Peyer's patch (tissue), 4 donors: ENCODE measurements at places on chromosomes 1 and 21. TPM values are rescaled to one million over a fixed set of nuclear protein-coding genes. Genes with fewer than 3 reads are reported as not detected.
A peak's percentile ranks its signal among the peaks of the same experiment; 100 is the strongest.

Gene LSM10
- 42.9 TPM for total RNA-seq

Gene CLCA4
- total RNA-seq = 14.1 TPM

Gene SERPINC1
- not detected for total RNA-seq

Gene ZRANB2
- total RNA-seq = 158 TPM

Gene CA6
- total RNA-seq = not detected

Gene CYB561D1
- 24.0 TPM for total RNA-seq

DNA sequence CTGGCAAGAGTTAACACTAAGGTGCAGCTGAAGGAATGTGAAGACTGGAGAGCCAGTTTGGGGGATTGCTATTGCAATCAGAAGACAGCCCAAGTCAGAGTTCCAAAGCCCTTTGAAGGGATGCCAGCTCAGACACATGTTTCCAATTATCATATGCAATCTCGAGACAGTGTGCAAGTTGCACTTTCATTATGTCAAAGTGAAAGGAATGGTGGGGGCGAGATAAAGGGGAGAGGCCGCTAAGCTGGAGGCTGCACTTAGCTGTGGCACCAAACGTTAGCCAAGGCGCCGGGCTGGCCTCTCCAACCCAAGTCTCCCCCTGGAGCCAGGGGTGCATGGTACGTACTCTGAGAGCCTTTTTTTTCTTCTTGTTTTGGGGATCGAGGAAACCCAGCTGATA lies 58.0 kb downstream of the NGF start:
- no peaks in the 10 kb centered on the region for H3K27me3 ChIP-seq
- H3K4me3 ChIP-seq = no peak overlapping the region
- no peak for DNase-seq
- H3K36me3 ChIP-seq = no peaks in the 10 kb centered on the region
- H3K4me1 ChIP-seq = no peaks in the 10 kb centered on the region
- H3K27ac ChIP-seq = no peak overlapping the region

DNA sequence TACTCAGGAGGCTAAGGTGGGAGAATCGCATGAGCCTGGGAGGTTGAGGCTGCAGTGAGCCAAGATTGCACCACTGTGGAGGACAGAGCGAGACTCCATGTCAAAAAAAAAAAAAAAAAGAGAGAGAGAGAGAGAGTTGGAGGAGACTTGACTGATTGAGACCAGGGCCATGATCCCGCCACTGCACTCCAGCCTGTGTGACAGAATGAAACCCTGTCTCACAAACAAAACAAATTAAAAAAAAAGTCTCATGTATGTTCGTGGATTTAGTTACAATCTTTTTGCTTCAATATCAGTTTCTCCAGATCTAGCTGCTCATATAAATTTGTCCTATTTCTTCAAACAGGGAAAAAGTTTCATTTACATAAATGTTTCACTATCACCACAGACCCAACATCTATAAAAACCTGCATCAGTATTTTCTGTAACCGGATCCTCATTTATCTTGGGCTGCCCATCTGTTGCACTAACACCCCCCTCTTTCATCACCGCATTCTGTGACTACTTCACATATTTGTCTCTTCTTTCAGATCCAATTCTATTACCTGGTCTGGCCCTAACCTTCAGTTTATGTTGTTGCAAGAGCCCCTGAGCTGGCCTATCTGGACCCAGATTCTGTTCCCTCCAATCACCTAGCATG lies 127.0 kb downstream of the GREM2 start:
- no peak for DNase-seq
- H3K4me1 ChIP-seq = no peaks in the 10 kb centered on the region
- H3K36me3 ChIP-seq = no peaks in the 10 kb centered on the region
- H3K27ac ChIP-seq = no peak overlapping the region

GRCh38 chr1:172827841-172828240 lies 168.9 kb downstream of the FASLG start:
- no peaks in the 10 kb centered on the region for H3K4me1 ChIP-seq
- no peak overlapping the region for H3K4me3 ChIP-seq
- DNase-seq = no peak
- no peak overlapping the region for H3K27ac ChIP-seq

DNA sequence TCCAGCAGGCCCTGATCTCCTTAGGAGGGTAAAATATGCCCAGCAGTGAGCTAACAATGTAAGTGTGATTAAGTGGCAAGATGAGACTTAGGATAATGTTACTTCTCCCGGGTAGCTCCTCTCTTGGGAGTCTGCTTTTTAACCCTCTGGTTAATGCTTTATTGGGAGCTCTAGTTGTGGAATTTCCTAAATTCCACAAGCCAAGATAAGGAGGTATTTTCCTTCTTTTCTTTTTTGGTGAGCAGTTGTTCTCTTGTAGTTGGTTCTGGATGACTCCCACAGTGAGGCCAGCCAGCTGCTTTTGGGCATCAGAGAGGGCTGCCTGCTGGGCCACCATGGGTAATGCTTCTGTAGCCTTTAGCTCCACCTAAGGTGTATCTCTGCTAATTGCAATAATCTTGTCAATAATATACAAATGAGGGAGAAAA lies 19.3 kb downstream of the C1orf52 start:
- no peaks in the 10 kb centered on the region for H3K36me3 ChIP-seq
- DNase-seq = no peak
- no peaks in the 10 kb centered on the region for H3K4me1 ChIP-seq
- no peaks in the 10 kb centered on the region for H3K27me3 ChIP-seq

DNA sequence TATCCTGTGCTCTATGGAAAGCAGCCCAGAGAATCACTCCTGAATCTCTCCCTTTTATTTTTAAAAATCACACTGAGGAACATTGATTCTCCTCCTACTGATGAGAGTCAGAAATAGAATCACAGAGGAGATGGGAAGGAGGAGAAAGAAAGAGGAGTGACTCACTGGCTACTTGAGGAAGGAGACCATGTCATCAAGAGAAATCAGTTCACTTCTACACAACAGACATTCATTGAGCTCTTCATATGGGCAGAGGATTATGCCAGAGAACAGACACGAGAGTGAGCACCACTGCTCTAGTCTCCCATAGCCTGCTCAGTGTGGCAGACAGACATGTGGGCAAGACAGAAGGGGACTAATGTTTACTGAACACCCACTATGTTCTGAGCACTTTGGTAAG lies 44.2 kb downstream of the RAB3B start:
- H3K4me3 ChIP-seq = no peak overlapping the region
- no peak overlapping the region for H3K27ac ChIP-seq
- no peaks in the 10 kb centered on the region for H3K27me3 ChIP-seq
- DNase-seq = no peak
- no peaks in the 10 kb centered on the region for H3K36me3 ChIP-seq

DNA sequence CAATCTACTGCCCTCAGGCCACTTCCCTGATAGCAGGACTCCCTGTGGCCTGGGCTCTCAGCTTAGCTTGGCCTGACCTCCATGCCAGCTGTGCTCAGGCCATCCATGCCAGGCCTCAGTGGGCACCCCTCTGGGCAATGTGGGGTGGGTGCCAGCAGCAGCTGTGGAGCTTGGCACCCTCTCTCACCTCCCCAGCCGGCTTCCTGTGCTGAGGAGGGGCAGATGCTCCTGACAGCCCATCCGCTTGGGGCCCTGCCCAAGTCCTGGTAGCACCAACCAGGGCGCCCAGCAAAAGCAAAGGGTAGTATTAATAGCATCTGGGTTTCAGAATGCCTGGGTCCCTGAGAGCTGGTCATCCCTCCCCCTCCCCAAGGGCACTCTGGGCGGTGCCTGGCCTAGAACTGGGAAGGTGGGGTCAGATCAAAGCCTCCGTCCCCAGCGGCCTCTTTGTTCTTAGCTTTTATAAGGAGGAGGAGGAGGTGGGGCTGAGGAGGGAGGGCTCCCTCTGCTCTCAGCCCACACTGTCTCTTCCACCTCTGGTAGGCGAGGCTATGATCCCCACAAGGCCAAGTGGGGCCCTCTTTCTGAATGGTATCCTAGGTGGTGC lies 6.1 kb downstream of the EFNA4 start:
- peaks cover under 1% of the 10 kb centered on the region for H3K4me1 ChIP-seq
- H3K36me3 ChIP-seq = no peaks in the 10 kb centered on the region
- no peak overlapping the region for H3K4me3 ChIP-seq
- DNase-seq = no peak
- H3K27ac ChIP-seq = no peak overlapping the region

DNA sequence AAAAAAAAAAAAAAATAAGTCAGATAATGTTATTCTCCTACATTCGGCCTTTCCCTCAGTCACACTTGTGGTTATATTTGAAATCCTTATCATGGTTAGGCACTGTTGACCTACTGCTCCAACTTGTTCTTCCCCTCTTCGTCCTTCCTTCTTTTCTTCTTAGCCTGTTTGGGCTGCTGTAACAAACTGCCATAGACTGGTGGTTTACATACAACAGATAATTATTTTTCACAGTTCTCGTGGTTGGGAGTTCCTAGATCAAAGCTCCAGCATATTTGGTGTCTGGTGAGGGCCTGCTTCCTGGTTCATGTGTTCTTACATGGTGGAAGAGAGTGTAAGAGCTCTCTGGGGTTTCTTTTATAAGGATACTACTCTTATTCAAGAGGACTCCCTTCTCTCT lies 73.4 kb downstream of the RABGAP1L start:
- H3K27ac ChIP-seq = no peak overlapping the region
- DNase-seq = no peak
- H3K4me1 ChIP-seq = no peaks in the 10 kb centered on the region
- no peaks in the 10 kb centered on the region for H3K36me3 ChIP-seq
- H3K4me3 ChIP-seq = no peak overlapping the region

GRCh38 chr1:30538226-30538992 lies 185.0 kb downstream of the MATN1 start:
- H3K4me3 ChIP-seq = no peak overlapping the region
- H3K36me3 ChIP-seq = no peaks in the 10 kb centered on the region
- DNase-seq = no peak
- no peaks in the 10 kb centered on the region for H3K4me1 ChIP-seq
- H3K27me3 ChIP-seq = no peaks in the 10 kb centered on the region

DNA sequence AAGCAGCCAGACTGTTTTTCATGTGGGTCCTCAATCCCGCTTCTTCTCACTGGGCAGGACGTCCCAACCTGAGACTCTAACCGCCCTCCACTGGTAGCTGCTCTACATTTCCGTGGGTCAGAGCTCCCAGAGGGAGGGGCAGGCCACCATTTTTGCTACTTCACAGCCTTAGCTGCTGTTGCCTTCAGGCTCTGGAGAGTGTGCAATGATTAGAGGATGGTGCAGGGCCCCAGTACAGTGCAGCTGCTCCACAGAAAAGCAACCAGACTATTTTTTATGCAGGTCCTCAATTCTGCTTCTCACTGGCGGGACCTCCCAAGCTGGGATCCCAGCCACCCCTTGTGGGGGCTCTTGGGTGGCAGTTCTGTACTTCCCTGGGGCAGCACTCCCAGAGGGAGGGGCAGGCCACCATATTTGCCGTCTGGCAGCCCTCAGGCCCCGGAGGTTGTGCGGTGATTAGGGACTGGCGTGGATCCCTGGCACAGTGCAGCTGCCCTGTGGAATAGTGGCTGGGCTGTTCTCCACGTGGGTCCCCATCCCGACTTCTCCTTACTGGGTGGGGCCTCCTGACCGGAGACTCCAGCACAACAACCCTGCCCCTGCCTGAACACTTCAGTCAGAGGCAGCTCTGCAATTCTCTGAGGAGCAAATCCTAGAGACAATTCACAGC lies 647.6 kb upstream of the PKN2 start:
- H3K4me3 ChIP-seq = no peak overlapping the region
- DNase-seq = no peak
- no peaks in the 10 kb centered on the region for H3K36me3 ChIP-seq
- no peaks in the 10 kb centered on the region for H3K4me1 ChIP-seq
- no peak overlapping the region for H3K27ac ChIP-seq

- no peaks in the 10 kb centered on the region for H3K4me1 ChIP-seq
- no peaks in the 10 kb centered on the region for H3K27me3 ChIP-seq
- peak overlapping the region; percentile 88 for H3K4me3 ChIP-seq
- no peaks in the 10 kb centered on the region for H3K36me3 ChIP-seq
- no peak for DNase-seq
These were observed 492 bp upstream of the PGM1 start for GRCh38 chr1:63592536-63593302.

DNA sequence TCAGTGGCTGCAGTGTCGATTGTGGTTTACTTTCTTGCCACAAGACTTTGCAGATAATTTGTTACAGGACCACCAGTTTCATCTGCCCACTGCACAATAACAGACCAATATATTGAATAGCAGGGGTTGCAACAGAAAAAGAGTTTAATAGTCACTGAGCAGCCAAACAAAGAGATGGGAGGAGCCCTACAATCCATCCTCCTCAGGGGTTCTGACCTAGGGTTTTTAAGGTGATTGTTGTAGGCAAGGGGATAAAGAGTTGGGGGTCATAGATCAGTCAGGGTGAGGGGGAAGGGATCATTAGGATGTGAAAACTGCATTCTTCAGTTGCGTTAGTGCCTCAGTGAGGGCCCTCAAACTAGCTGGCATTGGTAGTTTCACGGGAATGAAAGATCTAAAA lies 110.7 kb upstream of the OLFM3 start:
- H3K27ac ChIP-seq = no peak overlapping the region
- no peak overlapping the region for H3K4me3 ChIP-seq
- no peak for DNase-seq
- no peaks in the 10 kb centered on the region for H3K36me3 ChIP-seq

DNA sequence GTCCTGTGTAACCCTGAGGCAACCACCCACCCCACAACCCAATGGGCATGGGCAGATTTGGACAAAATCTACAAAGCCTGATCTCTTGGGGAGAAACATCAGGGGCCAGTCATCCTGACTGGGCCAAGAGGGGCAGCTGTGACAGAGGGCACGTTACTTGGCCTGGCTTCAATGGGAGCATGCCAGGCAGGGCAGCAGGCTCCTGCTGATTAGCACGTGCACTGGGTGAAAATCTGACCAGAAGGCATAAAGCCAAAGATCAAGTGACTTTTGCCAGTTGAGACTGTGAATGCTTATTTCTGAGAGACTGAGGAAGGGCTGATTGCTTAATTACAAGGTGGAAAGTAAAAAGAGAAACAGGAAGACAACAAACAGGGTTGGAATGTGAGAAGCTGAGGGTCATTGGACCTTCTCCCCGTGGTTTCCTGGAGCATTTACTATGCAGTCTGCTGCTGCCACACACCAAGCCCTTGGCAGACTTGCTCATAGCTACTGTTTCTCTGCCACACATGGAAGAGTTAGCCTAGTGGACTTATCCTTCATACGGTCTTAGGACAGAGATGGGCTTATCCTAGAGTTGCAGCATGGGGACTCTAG lies 39.8 kb upstream of the TNR start:
- no peaks in the 10 kb centered on the region for H3K36me3 ChIP-seq
- H3K27ac ChIP-seq = no peak overlapping the region
- no peaks in the 10 kb centered on the region for H3K27me3 ChIP-seq
- no peak overlapping the region for H3K4me3 ChIP-seq

- H3K4me3 ChIP-seq = no peak overlapping the region
- no peak for DNase-seq
- H3K27me3 ChIP-seq = no peaks in the 10 kb centered on the region
- no peak overlapping the region for H3K27ac ChIP-seq
- no peaks in the 10 kb centered on the region for H3K4me1 ChIP-seq
These were observed 265.5 kb downstream of the PTPRC start for GRCh38 chr1:198904321-198904720.

DNA sequence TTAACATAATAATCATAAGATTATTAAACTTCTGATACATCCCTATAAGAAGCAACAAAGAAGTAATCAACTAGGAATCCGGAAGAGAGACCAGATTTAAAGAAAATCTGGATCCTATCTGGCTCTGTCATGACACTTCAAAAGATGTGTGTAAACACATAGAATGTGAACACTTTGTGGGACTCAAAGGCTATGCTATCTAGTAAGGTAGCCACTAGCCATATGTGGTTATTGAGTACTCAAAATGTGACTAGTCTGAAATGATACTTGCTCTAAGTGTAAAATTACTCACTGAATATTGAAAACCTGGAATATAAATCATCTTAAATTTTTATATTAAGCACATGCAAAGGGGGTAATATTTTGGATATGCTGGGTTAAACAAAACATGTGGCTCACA lies 8.7 kb downstream of the FUBP1 start:
- H3K27me3 ChIP-seq = no peaks in the 10 kb centered on the region
- no peak overlapping the region for H3K4me3 ChIP-seq
- H3K27ac ChIP-seq = no peak overlapping the region
- no peaks in the 10 kb centered on the region for H3K4me1 ChIP-seq
- peaks cover 61% of the 10 kb centered on the region for H3K36me3 ChIP-seq
